ENCODE measurements at places on chromosomes 2 and 18.

DNA sequence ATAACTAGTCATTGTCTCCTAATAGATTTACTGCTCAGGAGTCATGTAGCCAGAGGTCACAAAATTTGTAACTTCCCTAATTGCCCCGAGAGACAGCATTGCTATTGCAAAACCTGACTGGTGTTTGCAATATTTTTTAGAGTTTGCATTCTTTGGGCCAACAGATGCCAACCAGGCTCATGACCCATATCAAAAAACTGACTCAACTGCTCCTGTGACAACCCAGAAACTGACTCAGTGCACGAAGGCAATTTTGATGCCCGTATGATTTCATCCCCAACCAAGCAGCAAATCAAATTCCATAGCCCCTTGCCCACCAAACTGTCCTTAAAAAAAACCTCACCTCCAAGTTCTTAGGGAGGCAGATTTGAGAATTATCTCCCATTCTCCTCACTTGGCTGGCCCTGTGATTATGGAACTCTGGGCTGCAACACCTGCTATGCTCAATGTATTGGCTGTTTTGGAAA is 951.3 kb downstream of the TSN start:
- no peak for DNase-seq

DNA sequence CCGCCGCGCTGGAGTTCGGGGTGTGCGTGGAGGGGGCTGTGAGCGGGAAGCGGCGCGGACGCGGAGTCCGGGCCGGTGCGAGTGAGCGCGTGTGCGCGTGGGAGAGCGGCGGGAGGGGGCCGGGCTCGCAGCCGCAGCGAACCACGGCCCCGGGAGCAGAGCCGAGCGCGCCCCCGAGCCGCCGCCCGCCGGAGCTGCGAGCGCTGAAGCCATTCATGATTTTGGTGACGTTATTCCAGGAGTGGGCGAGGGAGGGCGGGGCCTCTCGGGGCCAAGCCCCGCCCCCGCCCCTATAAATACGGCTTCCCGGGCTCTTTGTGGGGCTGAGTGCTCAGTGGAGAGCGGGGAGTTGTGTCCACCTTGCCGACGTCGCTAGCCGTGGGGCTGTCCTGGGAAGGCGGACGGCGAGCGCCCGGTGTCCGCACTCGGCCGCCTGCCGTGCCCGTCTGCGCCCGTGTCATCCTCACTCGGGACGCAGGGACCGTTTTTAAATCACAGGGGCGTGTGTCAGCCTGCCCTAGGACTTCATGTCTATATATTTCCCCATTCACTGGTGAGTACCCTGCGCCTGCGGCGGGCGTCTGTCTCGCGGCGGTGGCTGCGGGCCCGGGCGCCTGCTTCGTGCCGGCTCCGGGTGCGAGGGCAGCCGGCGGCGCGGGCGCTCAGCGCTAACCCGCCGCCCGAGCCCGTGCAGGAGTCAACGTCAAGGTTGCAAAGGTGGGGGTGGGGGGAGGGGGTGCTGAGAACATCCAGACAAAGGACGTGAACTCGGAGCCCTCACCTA is at the start of gene LBH:
Gene LBH, plus strand, starts transcription at position 323 of the 784 bp plus-strand sequence. Its CDS starts 205 bp downstream, at position 528.
- DNase-seq, result peak; percentile 76

- DNase-seq, result no peak
Measured at GRCh38 chr18:75742516-75742915, 315.0 kb upstream of the SMIM21 start.

GRCh38 chr2:168758970-168759820 is 43.2 kb upstream of the NOSTRIN start:
- DNase-seq, result peak; percentile 22

GRCh38 chr2:191435141-191435540 is 189.9 kb downstream of the MYO1B start:
- no peak for DNase-seq

- DNase-seq, result no peak
Measured at GRCh38 chr2:148622366-148622765, 22.2 kb upstream of the EPC2 start.

DNA sequence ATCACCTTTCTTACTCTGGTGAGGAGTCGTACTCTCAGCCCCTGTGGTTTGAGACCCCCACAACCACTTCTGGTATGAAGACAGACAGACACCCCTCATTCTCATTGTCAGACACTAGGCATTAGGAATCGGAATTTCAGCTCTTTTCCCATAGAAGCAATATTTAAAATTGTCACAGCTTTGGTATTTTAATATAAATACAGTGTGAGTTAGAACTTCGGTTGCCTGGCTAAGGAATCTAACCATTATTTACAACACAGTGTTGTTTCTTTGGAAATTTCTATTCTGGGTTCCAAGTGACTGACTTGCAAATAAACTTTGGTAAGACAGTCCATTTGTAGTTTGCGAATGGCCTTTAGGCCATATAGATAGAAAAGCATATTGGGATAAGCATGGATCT is 318.1 kb downstream of the PARD3B start:
- no peak for DNase-seq

- no peak for DNase-seq
Measured at GRCh38 chr2:200431996-200432705, 77.7 kb downstream of the KCTD18 start.

DNA sequence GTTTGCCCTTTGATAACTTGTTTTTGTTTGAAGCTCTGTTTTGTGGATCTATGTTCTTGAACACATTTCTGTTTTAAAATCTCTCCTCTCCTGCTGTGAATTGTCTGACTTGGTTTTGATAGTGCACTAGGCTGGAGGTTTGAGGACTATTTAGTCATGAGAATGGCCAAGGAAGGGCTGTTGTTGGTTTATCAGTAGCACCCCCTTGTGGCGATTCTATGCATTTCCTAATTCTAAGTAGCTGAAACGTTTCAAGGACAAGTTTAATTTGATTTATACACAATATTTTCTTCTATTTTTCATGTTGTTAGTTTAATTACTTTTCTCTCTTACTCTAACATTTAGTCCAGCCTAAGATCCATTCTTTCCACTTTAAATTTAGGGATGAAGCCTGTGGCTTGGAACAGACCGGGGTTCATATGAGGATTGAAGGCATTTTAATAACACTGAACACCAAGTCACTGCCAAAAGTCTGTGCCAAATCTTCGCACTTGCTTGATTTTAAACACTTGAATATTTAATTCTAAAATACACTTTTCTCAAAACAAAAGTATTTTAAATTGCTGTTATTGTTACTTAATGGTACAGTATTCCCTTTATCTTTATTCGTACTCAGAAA is 166.0 kb downstream of the SOCS6 start:
- DNase-seq, result no peak

GRCh38 chr2:230865307-230865765 is 594 bp downstream of the ITM2C start:
- no peak for DNase-seq

- DNase-seq, result no peak
Measured at GRCh38 chr2:120930864-120931263, 195.2 kb downstream of the GLI2 start.

DNA sequence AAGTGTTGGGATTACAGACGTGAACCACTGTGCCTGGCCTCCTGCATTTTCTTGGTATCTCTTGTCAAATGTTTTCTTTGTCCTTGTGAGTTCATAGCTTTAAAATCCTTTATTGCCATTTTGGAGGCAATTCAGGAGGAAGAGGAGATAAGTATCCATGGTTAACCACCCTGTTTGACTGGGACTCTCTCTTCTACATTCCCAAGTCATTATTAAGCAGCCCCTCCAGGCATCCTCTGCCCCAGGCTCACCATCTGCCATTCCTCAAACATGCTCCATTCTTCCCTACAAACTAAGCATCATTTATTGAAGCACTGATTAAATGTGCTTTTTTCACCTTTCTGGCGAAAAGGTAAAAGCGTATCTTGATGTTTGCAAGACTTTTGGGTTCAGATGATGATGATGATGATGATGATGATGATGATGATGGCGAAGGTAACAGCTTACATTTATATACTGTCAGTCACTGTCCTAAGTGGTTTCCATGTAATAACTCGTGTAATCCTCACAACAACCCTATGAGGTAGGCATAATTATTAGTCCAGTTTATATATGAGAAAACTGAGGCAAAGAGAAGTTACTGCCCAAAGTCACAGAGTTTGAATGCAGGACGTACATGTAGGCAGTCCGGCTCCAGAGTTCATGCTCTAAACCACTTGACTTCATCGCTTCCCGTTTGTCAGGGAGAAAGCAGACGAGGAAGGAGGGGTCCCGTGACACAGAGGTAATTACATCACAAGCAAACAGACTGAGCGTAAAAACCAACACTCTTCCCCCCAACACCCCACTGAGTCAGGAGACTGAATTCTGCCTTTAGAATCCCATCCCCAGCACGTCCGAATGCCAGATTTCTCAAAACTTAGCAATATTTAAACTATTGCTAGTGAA is 69.7 kb upstream of the ACKR3 start:
- no peak for DNase-seq

- no peak for DNase-seq
Measured at GRCh38 chr2:108787216-108787541, 608 bp downstream of the CCDC138 start.
